Anterior cingulate cortex (tissue), 58 donors: ENCODE measurements at places on chromosomes 7 and 10.

DNA sequence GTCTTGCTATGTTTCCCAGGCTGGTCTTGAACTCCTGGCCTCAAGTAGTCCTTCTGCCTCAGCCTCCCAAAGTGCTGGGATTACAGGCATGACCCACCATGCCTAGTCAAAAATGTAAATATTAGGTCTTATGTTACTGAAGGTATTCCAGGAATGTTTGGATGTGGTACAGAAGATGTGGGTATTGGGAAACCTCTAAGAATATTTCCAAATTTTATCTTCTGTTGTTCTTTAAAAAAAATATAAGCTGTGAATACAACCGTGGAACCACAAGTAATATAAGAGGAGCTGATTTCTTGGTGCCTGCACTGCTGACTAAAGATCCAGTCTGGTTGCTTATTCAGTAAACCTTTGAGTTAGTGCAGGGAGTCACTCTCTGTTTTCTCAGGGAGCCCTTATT, 178.3 kb downstream of the AUTS2 start:
- no peak for DNase-seq

DNA sequence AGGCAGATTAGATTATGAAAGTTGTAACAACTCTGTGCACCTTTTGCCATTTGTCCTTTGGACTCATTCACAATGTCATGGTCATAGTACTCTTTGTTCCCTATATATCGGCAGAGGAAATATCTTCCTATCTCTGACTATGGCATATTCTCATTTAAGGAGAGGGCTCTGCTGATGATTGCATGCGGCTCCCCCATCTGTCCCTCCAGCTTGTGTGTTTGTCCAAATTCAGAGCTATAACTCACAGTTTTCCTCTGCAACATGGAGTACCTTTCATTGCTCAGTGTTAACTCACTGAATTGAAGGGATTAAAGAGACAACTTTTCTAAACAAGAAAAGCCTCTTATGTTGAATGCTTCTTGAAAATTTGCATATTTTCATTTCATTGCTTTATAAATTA, 145.5 kb downstream of the OTUD1 start:
- DNase-seq: no peak

- no peak for DNase-seq
Measured at GRCh38 chr10:48632166-48632565, 27.3 kb upstream of the ARHGAP22 start.

GRCh38 chr10:15491856-15492642, 121.0 kb upstream of the FAM171A1 start:
- no peak for DNase-seq

GRCh38 chr10:10973310-10973709, 44.4 kb upstream of the CELF2 start:
- no peak for DNase-seq

- no peak for DNase-seq
Measured at GRCh38 chr7:26061678-26062603, 90.1 kb upstream of the NFE2L3 start.

- no peak for DNase-seq
Measured at GRCh38 chr10:123729523-123729922, 63.4 kb downstream of the GPR26 start.

DNA sequence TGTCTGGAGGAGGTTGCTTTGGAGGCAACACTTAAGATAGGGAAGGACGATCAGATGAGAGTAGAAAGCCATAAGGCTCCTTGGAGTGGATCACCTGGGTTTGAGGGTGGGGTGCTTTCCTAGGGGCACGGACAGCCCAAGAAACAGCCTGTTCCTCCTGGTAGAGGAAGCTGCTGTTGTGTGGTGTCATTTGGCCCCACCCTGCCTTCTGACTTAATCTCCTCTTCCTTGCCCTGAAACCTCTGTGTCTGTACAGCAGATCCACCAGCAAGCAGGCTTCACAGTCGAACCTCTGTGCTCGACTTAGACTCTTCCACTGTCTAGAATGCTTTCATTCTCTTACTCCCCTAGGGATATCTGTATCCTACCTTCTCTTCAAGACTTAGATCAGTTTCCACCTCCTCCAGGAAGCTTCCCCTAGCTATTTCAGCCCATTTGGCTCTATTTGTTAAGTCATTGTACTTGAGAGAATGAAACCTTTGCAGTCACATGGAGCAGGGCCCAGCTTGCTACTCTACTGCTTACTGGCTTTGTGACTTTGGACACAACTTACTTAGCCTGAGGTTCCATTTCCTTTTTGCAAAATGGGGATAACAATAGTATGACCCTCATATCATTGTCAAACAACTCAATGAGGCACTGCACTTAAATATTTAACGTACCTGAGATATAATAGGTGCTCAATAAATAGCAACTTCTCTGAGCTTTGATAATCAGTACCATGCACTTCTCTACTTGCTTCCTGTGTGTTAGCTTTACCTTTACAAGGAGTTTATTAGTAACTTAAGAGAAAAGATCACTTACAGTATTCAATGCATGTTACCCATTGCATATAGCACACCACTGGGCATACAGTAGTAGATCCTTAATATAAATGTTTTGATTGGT, 5.0 kb downstream of the MXI1 start:
- no peak for DNase-seq

DNA sequence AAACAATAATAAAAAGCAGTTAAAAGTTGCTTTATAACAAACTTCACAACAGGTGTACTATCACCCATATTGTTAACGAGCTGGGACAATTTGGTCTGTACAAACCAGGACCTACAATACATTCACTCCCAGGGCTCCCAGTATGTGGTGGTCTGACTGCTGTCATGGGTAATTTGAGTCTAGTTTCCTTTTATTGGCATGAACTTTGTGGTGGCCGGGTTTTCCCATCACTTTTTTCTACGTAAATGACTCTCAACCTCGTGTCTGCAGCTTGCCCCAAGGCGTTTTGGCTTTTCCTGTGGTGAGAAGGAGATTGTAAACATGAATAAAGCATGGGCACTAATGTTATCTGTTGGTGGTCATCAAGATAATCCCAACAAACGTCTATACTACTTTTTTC, 118.7 kb upstream of the CDK6 start:
- no peak for DNase-seq

- DNase-seq: no peak
Measured at GRCh38 chr10:25614652-25615051, 319.4 kb upstream of the MYO3A start.

GRCh38 chr7:128351296-128352152, 7.8 kb upstream of the RBM28 start:
- DNase-seq: no peak

- no peak for DNase-seq
Measured at GRCh38 chr7:158869876-158870275, 13.5 kb downstream of the DYNC2I1 start.

GRCh38 chr7:93646538-93646937, 72.0 kb upstream of the CALCR start:
- no peak for DNase-seq

DNA sequence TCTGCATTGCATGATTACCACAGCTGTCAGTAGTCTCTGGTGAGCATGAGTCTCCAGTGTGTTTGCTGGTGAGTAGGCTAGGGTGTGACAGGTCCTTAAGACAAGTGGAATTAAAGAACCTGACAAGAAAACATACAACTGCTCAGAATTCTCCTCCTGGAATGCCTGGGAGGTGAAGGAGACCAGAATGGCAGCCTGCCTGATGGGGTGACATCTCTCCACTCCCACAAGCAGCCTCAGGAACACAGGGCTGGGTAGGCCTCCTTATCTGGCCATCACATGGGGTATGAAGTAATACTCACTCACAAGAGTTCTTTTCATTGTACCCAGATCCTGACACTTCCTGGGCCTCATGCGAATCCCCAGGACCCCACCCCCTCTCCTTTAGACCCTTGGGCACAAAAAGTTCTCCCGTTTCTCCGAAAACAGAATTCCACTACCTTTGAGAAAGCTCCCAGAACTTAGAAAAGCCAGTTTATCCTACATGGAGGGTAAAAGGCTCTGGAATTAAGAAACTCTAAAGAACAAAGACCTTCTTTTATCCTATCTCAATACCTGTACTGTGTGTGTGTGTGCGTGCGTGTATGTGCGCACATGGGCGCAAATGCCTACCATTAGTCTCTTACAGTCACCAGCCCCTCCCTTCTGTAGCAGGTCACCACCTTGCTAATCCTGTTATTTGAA, 33.4 kb upstream of the C1GALT1 start:
- DNase-seq: no peak

DNA sequence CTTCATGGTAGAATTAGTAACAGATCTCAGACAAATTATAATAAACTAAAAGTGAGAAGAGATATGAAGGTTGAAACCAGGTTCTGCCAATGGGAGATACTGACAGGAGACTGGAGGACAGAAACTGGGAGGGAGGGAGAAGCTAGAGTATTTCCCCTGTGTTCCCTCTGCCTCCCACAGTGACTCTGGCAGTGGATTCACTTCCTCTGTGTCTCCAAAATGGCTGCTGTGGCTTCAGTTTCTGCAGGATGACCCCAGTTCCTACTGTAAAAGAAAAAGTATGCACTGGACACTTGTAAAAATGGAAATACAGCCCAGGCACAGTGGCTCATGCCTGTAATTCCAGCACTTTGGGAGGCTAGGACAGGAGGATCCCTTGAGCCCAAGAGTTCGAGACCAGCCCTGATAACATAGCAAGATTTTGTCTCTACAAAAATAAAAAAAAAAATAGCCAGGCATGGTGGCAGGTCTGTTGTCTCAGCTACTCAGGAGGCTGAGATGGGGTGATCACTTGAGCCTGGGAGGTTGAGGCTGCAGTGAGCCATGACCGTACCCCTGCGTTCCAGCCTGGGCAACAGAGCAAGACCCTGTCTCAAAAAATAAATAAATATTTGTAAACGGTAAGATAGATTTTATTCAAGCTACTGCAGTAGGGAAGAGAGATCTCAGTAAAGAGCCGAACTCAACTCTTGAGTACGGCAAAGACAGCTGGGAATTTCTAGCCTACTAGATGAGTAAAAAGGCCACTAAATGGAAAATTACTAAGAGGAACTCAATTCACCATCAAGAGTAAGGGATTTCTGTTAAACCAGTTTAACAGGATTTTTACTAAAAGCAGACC, 156.6 kb upstream of the TRIM24 start:
- no peak for DNase-seq

- DNase-seq: no peak
Measured at GRCh38 chr10:24589265-24589664, 134.4 kb downstream of the ARHGAP21 start.

GRCh38 chr7:128027485-128027980, 3.7 kb downstream of the LRRC4 start:
- no peak for DNase-seq

GRCh38 chr10:44278837-44279324, 106.0 kb downstream of the CXCL12 start:
- no peak for DNase-seq

DNA sequence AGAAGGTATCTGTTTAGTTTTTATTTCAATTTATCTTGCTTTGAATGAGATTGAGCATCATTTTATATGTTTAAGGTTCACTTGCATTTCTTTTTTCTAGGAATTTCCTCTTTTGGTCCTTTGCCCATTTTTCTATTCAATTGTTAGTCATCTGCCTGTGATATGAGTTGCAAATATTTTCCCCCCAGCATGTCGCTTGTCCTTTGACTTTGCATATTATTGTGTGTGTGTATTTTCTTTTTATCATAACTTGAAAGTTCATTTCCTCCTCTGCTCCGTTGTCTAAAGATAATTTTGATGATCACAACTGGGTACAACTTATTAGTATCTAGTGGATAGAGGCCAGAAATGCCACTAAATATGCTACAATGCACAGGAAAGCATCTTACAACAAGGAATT, 132.7 kb upstream of the MDFIC start:
- no peak for DNase-seq

- no peak for DNase-seq
Measured at GRCh38 chr7:107430057-107430456, 39.8 kb upstream of the GPR22 start.

DNA sequence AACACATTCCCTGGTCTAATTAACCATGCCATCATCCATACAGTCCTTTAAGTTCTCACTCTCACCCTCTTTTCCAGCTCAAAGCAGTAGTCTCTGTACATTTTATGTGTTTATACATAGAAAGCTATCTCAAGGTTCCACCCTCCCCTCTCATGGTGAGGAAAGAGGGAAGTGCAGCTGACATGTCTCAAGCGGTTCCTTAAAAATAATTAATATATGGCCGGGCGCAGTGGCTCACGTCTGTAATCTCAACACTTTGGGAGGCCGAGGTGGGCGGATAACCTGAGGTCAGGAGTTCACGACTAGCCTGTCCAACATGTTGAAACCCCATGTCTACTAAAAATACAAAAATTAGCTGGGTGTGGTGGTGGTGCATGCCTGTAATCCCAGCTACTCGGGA, 36.7 kb downstream of the ZC3HAV1 start:
- DNase-seq: no peak

- no peak for DNase-seq
Measured at GRCh38 chr10:63586043-63586442, 64.8 kb downstream of the REEP3 start.

DNA sequence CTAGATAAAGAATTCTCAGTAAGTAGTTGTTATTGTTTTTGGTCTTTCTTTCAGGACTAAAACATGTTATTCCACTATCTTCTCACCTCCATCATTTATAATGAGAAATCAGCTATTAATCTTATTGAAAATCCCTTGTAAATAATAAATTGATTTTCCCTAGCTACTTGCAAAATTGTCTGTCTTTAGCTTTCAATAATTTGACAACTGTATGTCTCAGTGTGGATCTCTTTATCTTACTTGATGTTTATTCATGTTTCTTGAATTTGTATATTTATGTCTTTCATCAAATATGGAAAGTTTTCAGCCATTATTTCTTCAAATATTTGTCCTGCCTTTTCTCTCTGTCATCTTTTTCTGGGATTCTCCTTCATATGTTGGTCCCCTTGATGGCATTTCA, 117.1 kb upstream of the ANTXRL start:
- DNase-seq: no peak

DNA sequence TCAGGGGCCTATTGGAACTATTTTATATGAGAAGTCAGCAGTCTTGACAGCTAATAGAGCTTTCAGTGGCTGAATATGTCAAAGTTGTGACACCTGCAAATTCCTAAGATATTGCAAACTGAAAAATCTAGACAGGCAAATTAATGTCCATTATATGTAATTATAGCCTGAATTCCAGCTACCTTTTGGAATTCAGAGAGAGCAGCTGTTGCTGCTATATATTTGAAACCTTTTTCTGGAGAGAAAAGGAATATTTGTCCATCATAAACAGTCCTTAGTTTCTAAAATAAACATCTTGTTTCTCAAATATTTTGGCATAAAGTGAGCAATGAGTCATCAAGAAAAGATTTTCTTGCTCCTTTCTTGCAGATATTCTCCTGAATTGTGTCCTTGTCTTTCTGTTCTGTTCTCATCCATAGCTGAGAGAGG, 408.9 kb upstream of the SEMA3D start:
- DNase-seq: no peak

DNA sequence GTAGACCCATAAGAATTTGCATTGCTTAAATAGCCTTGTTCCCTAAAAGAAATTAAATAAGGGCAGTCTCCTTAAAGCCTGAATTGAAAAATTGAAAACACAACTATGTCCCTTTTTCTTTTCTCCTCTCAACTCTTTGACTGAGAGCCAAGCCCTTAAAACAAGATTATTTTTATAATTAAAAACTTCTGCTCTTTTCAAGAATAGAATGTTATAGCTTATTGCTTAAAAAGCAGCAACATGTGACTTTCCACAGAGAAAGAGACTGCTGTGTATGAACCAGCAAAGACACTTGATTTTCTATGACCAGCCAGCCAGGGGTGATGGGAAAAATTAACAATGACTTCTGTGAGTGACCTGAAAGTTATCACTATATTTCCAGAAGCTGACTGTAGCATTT, 295.2 kb upstream of the CELF2 start:
- DNase-seq: no peak

GRCh38 chr7:106962751-106963150, 81.8 kb upstream of the PRKAR2B start:
- DNase-seq: no peak

GRCh38 chr7:42207420-42207819, 29.6 kb downstream of the GLI3 start:
- no peak for DNase-seq

- no peak for DNase-seq
Measured at GRCh38 chr10:124698545-124699469, 45.4 kb downstream of the FAM53B start.
